ENCODE measurements at places on chromosomes 2 and 18.

DNA sequence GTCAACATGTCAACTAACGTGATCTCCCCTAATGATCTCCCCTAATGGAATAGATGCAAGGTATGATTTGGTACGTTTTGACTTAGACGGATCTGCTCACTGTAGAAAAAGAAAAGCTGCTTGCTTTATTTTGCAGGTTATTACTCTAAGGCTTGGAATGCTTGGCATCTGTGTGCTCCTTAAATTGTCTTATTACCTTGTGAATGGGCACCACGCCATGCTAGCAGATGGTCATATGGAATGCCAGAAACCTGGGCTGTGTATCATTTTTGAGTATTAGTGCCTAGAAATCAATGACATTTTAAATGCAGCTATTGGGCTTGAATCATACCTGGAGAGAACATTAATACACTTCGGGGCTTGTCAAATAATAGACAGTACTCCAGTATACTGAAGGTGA is 16.5 kb upstream of the FIGN start:
- no peaks in the 10 kb centered on the region for H3K27me3 ChIP-seq
- no peak overlapping the region for H3K4me3 ChIP-seq
- no peaks in the 10 kb centered on the region for H3K36me3 ChIP-seq
- no peak for DNase-seq
- no peaks in the 10 kb centered on the region for H3K4me1 ChIP-seq

- no peak overlapping the region for H3K4me3 ChIP-seq
- H3K36me3 ChIP-seq, result no peaks in the 10 kb centered on the region
- H3K27me3 ChIP-seq, result no peaks in the 10 kb centered on the region
- peak; percentile 6 for DNase-seq
- H3K27ac ChIP-seq, result peak overlapping the region; percentile 42
These were observed 104.1 kb downstream of the CHN1 start for GRCh38 chr2:174901075-174901474.

- peak overlapping the region; percentile 10 for H3K4me3 ChIP-seq
- peaks cover 64% of the 10 kb centered on the region for H3K27me3 ChIP-seq
- no peak for DNase-seq
- no peaks in the 10 kb centered on the region for H3K4me1 ChIP-seq
- H3K27ac ChIP-seq, result no peak overlapping the region
- no peaks in the 10 kb centered on the region for H3K36me3 ChIP-seq
These were observed 2.4 kb upstream of the CELF4 start for GRCh38 chr18:37567994-37568359.

DNA sequence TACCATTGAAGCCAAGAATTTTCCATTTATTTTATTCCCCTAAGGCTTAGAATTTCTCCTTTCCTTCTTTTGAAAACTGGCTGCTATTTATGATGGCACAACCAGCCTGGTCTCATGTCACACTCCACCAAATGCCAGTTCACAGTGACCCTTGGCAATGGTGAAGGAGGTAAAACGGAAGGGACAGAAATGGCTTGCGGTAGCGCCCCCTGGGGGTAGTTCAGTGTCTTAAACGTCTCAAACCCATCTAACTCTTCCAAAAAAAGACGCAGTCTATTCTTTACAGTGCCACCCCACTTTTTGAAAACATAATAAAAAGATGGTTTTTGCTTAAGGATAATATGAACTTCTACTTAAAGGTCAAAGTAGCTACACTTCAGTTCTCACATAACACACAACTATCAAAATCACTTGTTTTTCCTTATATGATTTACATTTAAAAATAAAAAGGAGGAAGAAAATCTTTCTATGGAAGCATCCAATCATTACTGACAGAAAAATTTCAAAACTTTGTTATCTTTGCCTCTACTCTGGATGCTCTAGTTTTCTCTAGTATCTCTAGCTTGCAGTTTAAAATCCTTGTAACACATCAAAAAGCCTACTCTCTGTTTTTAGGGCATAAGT is 28.0 kb downstream of the PNO1 start:
- H3K27ac ChIP-seq, result no peak overlapping the region
- H3K36me3 ChIP-seq, result no peaks in the 10 kb centered on the region
- H3K4me1 ChIP-seq, result peaks cover 2% of the 10 kb centered on the region
- H3K4me3 ChIP-seq, result no peak overlapping the region
- peak; percentile 10 for DNase-seq

- no peaks in the 10 kb centered on the region for H3K27me3 ChIP-seq
- DNase-seq, result no peak
- no peak overlapping the region for H3K4me3 ChIP-seq
These were observed 341.7 kb upstream of the ZNF804A start for GRCh38 chr2:184256611-184257010.

DNA sequence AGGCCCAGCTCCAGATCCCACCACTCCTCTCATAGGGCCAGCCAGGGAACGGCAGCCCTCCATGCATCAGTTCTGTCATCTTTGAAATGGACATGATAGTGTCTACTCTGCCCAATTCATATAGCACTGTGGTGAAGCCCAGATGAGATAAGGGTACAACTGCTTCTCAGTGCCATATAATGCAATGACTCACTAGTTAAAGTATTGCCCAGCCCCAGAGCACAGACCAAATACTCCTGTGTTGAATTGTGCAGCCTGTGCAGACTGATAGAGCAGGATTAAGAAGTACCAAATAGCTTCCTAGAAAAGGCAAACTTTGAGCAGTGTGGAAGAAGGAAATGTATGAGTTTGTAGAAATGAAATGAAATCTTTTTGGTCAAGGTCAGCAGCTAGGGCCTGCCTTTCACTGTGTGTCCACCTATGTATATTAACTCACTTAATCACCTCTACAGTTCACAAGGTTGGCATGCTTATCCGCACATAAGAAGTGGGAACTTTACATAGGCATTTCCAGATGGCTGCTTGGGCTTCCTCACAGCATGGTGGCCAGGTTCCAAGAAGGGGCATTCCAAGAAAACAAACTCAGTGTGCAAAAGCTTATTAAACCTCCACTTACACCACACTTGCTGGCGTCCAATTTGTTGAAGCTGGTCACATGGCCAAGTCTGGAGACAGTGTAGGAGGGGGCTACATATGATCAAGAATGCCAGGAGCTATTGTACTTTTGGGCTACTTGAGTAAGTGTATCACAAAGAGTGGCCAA is 102.8 kb upstream of the COPS8 start:
- H3K4me1 ChIP-seq, result no peaks in the 10 kb centered on the region
- no peak for DNase-seq
- H3K36me3 ChIP-seq, result no peaks in the 10 kb centered on the region
- H3K27me3 ChIP-seq, result peaks cover 17% of the 10 kb centered on the region
- H3K4me3 ChIP-seq, result no peak overlapping the region

- H3K27ac ChIP-seq, result no peak overlapping the region
- H3K4me1 ChIP-seq, result no peaks in the 10 kb centered on the region
- no peak overlapping the region for H3K4me3 ChIP-seq
These were observed 13.3 kb downstream of the LYG2 start for GRCh38 chr2:99242151-99242550.

DNA sequence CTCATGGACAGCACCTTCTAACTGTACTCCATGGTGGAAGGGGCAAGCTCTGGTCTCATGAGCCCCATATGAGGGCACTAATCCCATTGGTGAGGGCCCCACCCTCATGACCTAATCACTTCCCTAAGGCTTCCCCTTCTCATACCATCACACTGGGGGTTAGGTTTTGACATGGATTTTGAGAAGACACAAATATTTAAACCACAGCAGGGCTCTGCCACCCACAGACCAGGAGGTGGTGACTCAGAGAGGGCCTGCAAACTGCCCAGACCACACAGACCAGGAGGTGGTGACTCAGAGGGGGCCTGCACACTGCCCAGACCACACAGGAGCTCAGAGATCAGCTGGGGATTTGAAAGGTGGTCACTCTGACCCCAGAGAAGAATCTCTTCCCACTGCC is 222.0 kb downstream of the KLHL29 start:
- H3K36me3 ChIP-seq, result no peaks in the 10 kb centered on the region
- no peak overlapping the region for H3K4me3 ChIP-seq
- peaks cover 40% of the 10 kb centered on the region for H3K27me3 ChIP-seq
- no peaks in the 10 kb centered on the region for H3K4me1 ChIP-seq
- DNase-seq, result no peak

DNA sequence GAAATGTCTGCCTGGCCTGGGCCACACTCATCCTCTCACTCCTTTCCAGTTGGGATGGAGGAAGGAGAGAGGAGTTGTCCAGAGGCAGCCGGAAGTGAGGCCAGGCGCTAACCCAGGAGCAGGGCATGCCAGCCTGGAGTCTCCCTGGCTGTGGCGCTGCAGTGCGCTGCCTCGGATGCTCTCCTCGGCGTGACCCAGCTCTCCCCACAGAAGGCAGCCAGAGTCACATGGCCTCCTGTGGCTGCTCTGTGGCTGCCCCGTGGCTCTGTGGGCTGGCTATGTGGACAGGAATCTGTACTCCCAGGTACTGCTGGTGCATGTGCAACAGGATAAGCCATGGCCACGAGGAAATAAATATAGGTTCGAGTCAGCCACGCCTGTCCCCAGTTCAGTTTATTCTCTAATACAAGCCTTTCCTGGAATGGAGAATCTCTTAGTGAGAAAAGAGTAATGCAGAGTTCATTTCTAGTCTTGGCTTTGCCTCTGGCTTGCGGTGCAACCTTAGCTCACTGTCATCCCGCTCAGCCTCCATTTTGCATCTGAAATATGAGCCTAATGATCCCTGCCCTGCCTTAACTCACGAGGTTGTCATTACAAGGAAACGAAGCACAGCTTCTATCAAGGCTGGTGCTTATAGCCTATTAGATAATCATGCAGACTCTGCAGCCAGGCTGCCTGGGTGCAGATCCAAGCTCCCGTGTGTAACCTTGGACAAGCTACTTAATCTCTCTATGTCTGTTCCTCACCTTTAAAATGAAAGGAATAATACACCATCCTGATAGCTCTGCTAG is 106.3 kb downstream of the ANTXR1 start:
- no peaks in the 10 kb centered on the region for H3K36me3 ChIP-seq
- H3K27ac ChIP-seq, result no peak overlapping the region
- H3K27me3 ChIP-seq, result no peaks in the 10 kb centered on the region
- H3K4me1 ChIP-seq, result no peaks in the 10 kb centered on the region

- H3K4me1 ChIP-seq, result peaks cover 38% of the 10 kb centered on the region
- H3K27me3 ChIP-seq, result no peaks in the 10 kb centered on the region
- no peak overlapping the region for H3K27ac ChIP-seq
- H3K4me3 ChIP-seq, result no peak overlapping the region
- no peaks in the 10 kb centered on the region for H3K36me3 ChIP-seq
These were observed 2.5 kb upstream of the YES1 start for GRCh38 chr18:814300-815084.

DNA sequence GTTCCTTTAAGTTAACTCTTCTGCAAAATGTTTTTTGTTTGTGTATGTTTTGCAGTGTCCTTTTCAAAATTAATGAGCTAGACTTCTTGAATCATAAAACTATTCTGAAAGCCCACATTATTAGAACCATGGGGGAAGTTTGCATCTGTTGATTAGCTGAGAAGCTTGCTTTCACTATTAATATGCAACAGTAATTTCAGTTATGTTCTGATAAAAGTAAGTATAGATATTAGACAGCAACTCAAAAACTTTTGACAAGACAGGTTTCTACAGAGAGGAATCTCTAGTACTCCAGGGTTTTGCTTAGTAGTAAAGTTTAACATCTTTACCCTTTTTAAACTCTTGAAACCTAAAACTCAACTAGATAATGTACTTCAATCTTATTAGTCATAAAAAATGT is 147.8 kb downstream of the UBE2E3 start:
- H3K4me1 ChIP-seq, result peaks cover 35% of the 10 kb centered on the region
- H3K36me3 ChIP-seq, result no peaks in the 10 kb centered on the region
- H3K27ac ChIP-seq, result peak overlapping the region; percentile 100
- no peak for DNase-seq

DNA sequence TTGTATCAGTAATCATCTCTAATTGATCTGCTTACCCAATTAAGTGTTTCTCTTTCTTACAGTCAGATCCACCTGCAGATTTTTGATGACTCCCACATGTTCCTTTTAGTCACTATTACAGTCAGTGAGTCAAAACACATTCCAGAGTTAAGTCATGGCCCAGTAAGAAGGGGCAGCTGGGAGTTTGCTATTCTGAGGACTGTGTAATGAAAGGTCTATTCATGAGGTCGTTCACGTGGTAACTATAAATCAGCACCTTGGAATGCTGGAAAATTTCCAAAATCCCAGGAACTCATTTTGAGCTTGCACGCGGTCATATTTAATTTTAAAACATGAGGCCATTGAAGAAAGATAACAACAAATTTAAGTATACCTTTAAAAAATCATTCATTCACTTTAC is 252.5 kb downstream of the XIRP2 start:
- no peaks in the 10 kb centered on the region for H3K36me3 ChIP-seq
- H3K27ac ChIP-seq, result no peak overlapping the region
- H3K4me3 ChIP-seq, result no peak overlapping the region
- H3K4me1 ChIP-seq, result peaks cover under 1% of the 10 kb centered on the region

DNA sequence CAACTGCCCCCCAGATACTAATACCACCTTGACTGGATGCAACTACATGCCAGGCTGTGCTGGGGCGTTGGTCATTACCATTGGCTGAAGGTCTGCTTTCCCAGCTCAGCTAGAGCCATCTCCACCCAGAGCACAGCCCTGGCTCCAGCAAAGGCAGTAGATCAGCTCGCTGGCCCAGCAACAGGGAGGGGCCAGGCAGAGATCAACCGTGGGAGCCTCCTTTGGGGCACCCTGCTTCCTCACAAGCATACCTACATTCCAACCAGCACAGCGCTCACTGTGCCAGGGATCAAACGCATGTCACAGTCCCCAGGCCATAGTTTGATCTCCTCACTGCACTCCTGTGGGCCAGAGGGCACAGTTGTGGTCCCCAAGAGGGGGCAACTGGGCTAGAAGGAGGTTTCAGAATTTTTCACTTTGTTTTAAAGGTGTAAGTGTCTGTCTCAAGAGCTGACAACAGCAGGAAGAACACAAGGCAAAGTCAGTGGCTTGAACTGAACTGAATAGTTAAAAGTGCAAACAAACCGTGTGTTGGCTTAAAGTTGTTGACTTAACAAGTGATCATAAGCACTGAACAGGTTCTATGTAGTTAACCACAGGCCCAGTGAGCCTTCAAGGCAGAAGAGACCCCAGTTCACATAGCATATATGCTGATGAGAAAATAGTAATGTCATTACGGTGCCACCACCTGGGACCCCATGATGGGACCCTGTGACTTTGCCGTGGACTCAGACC is 70.1 kb upstream of the BZW1 start:
- no peaks in the 10 kb centered on the region for H3K36me3 ChIP-seq
- no peak overlapping the region for H3K4me3 ChIP-seq
- H3K27ac ChIP-seq, result no peak overlapping the region

DNA sequence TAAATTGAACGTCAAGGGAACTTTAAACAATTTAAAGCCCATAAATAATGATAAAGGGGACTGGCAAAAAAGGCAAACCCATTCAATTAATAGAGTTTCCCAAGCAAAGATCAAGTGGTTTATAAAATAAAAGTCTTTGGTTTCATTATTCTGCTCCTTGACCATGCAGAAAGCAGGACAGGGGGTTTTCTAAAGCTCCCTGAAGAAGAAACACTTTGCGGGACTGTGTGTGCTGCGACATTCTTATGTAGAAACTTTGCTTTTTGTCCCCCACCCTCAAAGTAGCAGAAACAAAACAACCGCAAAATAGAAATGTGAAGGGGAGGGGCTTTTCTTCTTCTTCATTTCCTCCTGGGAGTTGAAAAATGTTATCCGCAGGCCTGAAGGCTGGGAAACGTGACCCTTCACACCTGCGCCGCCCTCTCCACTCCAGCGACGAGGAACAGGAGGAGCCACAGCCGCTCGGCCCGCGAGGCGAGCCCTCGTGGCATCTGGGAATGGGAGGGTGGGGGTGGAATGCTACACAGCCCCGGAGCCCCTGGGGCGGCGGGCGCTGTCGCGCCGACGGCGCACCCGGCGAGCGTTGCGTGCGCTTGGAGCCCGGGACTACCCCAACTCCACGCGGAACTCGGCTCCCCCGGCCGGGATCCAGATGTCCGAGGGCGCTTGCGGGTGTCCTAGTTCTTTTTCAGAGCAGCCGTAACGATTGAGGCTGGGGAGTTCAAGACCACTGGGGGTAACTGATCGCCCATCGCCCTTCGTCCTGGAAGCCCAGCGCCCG is 4.3 kb upstream of the GBX2 start:
- no peaks in the 10 kb centered on the region for H3K4me1 ChIP-seq
- DNase-seq, result no peak
- H3K36me3 ChIP-seq, result no peaks in the 10 kb centered on the region
- no peak overlapping the region for H3K27ac ChIP-seq
- H3K27me3 ChIP-seq, result peaks cover 70% of the 10 kb centered on the region
